Brain pericyte (primary cell): ENCODE measurements at places on chromosomes 11 and 22.

DNA sequence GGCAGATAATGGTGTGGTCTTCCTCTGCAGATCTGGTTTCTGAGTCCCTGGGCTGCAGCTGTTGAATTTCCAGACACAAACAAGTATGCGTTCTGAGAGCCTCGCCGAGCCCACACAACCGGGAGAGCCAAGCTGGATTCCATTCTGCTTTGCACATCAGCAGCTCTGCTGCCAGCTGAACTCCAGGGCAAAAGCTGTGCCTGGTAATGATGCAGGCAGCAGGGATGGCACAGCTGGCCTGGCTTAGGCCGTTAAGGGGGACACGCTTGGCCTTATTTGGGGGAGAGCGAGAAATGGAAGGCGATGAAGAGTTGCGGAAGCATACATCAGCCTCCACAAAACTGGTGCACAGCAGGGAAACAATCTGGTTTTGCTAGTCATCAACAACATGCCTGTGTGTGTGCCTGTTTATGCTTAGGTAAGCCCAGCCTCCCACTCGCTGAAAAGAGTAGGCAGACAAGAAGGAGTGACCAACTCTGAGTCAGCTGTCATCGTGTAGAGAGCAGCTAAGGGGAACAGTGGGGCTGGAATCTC is 25.1 kb downstream of the ADAMTS8 start:
- DNase-seq: peak; percentile 34

GRCh38 chr11:34305193-34305592 is 52.6 kb downstream of the ABTB2 start:
- DNase-seq: no peak

DNA sequence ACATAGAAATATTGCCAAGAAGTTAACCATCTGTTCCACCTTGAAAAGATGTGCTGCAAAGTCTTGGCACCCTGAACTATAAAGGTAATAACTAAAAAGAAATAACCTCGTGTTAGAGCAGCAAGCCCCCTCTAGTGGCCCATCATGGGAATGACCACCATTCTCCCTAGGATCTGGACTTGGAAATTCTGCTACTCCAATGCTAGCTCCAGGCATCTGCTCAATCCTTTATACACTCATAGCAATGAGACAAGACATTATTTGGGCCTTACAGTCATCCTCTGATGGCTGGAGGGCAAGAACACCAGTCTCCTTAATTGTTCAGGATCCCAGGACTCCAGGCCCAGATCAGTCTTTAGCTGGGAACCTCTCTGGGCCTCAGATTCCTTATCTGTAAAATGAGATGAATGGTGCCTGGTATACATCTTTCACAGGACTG is 76.0 kb downstream of the CWC15 start:
- DNase-seq: no peak

DNA sequence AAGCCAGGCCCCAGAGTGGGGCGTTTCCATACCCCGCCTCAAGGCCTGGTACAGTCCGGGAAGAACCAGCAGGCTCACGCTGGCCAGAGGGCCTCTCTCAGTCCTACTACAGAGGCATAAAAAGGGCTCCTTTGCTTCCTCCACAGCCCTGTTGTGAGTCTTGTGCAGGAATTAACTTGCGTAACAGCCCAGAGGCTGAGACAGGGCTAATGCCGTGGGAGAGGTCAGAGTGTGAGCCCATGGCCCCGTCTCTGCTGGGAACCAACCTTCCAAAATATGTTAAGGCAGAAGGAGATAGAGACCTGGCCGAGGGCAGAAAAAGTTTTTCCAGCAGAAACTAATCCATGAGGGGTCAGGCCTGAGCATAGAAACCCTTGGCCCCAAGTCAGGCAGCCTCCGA is 19.9 kb upstream of the TMEM184B start:
- no peak for DNase-seq

GRCh38 chr22:23859201-23859600 is 1.5 kb downstream of the SLC2A11 start:
- DNase-seq: no peak

GRCh38 chr11:61297746-61298145 is 2.6 kb upstream of the VWCE start:
- DNase-seq: peak; percentile 79

GRCh38 chr11:8717544-8717875 is 34.9 kb downstream of the RPL27A start:
- DNase-seq: no peak

- DNase-seq: no peak
Observed at GRCh38 chr11:129210831-129211181, 18.7 kb upstream of the ARHGAP32 start.

DNA sequence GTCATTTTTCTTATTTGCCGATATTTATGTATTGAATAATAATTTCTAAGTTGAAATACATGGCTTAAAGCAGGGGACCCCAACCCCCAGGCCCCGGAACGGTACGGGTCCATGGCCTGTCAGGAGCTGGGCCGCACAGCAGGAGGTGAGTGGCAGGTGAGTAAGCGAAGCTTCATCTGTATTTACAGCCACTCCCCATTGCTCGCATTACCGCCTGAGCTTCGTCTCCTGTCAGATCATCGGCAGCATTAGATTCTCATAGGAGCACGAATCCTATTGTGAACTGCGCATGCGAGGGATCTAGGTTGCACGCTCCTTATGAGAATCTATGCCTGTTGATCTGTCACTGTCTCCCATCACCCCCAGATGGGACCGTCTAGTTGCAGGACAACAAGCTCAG is 4.5 kb downstream of the ZMAT5 start:
- no peak for DNase-seq

GRCh38 chr11:103532133-103532788 is 423.0 kb downstream of the DYNC2H1 start:
- no peak for DNase-seq

DNA sequence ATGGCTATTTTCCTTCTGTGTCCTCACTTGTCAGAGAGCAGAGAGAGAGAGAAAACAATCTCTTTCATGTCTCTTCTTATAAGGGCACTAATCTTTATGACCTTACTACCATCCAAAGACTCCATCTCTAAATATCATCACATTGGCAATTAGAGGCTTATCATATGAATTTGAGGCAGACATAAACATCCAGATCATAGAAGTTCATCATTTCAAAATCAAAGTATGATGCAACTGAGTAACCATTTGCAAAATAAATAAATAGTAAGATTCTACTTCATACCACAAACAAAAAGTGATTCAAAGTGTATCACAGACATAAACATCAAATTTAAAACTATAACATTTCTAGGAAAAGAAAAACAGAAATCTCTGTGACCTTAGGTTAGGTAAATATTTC is 504.7 kb upstream of the ARHGAP42 start:
- peak; percentile 43 for DNase-seq
